NCI-H774 (cell line): ENCODE measurements at places on chromosomes 11 and 22.

GRCh38 chr11:60251485-60252212 lies 8.7 kb upstream of the MS4A4E start:
- DNase-seq, result no peak

- DNase-seq, result no peak
Observed at GRCh38 chr22:48722661-48723060, 1105.0 kb downstream of the BRD1 start.

DNA sequence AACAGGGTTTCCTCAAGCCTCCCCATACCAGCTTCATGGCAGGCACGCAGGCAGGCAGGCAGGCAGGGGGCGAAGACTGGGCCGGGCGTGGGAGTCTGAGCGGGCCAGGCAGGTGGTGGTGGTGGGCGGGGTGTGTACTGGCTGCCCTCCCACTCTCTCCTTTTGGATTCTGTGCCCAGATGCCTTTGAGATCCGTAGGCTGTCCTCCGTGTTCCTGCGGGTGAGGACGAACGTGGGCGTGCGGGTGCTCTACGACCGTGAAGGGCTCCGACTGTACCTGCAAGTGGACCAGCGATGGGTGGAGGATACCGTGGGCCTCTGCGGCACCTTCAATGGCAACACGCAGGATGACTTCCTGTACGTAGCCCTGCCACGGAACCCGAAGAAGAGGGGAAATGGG lies 23.0 kb downstream of the OTOG start:
- no peak for DNase-seq

GRCh38 chr11:44282620-44283019 lies 27.3 kb downstream of the ALX4 start:
- peak; percentile 6 for DNase-seq

GRCh38 chr11:79189601-79190000 lies 251.2 kb downstream of the TENM4 start:
- peak; percentile 67 for DNase-seq

- no peak for DNase-seq
Observed at GRCh38 chr11:36452961-36453360, 57.1 kb downstream of the TRAF6 start.

GRCh38 chr22:37983860-37984791 lies at the start of gene SOX10:
Gene SOX10 (minus strand): TSS chr22:37984555. CDS start chr22:37983784, 771 bp downstream.
- no peak for DNase-seq

GRCh38 chr11:47896199-47896598 lies 48.0 kb upstream of the NUP160 start:
- no peak for DNase-seq

- no peak for DNase-seq
Observed at GRCh38 chr11:1837171-1838076, 1.4 kb upstream of the TNNI2 start.

DNA sequence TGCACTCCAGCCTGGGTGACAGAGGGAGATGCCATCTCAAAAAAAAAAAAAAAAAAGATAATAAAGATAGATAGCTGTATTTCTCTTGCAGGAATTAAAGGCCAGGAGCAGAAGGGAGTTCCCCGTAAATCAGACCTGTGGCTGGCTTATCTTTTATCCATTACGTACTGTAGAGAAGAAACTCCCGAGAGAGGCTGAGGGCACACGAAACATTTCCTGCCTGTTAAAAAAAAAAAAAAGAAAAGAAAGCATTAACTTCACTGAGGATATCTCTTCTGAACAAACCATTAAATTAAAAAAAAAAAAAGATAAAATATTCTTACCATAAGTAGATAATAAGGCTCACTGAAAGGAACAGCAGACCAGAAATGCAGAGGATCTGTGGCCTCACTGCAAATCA lies 22.5 kb downstream of the P4HA3 start:
- DNase-seq, result no peak

- no peak for DNase-seq
Observed at GRCh38 chr22:39183991-39184585, 31.6 kb upstream of the CBX7 start.

GRCh38 chr11:68652683-68653156 lies 31.6 kb upstream of the GAL start:
- DNase-seq, result no peak

- no peak for DNase-seq
Observed at GRCh38 chr11:57568330-57568766, 876 bp upstream of the UBE2L6 start.

- no peak for DNase-seq
Observed at GRCh38 chr11:73383249-73384124, 7.3 kb downstream of the RELT start.

DNA sequence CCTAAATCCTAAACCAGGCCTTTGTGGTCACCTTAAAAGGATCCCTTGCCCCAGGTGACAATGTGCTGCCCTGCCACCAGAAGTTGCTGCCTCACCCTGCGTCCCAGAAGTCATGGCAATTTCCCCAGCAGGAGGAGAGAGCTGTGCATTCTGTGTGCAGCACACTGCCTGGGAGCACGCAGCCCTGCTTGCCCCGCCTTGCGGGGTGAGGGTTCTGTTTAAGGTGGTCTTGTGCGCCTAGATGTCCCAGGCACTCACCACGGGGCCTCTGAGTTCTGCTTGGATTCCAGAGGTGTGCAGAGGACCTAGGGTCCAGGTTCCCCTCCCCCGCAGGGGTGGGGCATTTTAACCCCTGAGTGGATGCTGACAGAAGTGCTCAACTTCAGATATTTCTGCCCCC lies 95.0 kb downstream of the GRAMD1B start:
- DNase-seq, result no peak

DNA sequence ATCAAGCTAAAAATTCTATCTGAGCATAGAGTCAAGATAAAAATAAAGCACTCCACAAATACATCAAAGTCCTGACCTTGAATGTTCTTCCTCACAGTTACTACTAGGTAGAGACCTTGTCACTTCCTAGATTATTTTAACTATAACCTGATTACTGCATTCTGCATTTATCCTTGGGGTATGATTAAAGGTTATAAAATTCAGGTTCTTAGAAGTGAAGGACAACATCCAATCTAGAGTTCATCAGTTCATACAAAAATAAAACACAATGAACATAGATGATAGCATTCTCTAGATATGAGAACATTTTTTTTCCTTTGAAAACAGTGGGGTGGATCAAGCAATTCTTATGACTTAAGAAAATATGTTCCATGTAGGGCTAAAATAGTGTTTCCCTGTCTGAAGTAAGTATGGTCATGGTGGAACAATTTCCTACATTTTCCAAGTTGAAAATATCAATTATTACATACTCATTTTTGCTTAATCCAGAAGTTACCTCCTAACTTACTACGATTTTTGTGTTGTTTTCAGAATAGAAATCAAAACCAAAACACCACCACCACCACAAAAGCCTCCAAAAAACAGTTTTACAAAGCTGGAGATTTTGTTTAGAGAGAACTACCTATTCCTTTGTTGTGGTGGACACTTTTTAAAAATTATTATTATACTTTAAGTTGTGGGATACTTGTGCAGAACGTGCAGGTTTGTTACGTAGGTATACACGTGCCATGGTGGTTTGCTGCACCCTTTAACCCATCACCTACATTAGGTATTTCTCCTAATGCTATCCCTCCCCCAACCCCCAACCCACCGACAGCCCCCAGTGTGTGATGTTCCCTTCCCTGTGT lies 112.0 kb upstream of the DDI1 start:
- DNase-seq, result no peak

GRCh38 chr11:70616938-70617654 lies 218.8 kb downstream of the CTTN start:
- DNase-seq, result no peak

- DNase-seq, result no peak
Observed at GRCh38 chr11:6747097-6747668, 24.6 kb downstream of the OR2AG2 start.

DNA sequence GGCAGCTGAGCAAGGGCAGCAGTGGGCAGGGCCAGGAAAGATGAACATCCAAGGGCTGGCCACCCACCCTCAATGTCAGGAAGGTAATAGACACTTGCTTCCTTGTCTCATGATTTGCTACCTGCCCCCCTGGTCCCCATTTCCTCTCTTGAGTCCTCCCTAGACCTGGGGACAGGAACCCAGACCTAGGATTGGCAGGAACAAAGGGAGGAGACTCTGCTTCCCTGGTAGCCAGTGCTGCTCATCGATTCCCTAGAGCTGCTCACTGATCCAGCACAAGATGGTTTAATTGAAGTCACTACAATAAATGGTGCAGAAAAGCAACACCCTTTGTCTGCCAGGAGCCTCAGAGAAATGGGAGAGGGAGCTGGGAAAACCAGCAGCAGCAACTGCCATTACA lies 67.8 kb upstream of the CHST1 start:
- DNase-seq, result no peak

DNA sequence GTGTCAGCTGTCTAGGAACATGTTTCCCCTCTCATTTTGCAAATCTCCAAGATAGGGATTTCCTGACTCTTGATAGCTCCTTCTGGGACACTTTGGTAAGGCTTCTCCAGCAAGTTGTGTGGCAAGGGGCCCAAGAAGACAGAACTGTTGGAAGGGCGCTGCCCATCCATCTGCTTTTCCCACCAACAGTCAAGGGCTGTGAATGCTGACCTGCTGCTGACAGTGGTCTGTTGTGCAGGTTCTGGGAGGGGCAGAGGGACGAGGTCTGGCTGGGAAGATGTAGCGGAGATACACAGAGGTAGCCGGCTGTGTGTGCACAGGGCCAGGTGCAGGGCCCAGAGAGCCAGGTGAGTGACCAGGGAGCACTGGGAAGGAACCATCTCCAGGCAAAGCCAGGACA lies 12.2 kb downstream of the BCR start:
- no peak for DNase-seq

DNA sequence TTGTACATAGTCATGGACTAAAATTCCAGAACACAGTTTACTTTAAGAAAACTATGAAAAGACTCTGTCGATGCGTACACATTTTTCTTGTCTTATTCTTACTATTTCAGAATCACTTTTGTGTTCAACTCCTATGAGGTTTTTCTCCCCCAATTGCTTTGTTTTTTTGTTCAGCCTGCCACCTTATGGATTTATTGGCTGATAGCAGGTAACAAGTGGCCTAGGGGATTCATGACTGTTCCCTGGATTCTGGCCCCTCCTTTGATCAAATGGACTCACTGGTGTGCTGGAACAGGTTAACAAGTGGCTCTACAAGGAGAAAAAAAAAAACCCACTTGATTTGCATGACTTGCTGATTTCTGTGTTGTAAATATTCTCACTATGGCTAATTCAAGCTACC lies 10.6 kb downstream of the MMP20 start:
- DNase-seq, result no peak

DNA sequence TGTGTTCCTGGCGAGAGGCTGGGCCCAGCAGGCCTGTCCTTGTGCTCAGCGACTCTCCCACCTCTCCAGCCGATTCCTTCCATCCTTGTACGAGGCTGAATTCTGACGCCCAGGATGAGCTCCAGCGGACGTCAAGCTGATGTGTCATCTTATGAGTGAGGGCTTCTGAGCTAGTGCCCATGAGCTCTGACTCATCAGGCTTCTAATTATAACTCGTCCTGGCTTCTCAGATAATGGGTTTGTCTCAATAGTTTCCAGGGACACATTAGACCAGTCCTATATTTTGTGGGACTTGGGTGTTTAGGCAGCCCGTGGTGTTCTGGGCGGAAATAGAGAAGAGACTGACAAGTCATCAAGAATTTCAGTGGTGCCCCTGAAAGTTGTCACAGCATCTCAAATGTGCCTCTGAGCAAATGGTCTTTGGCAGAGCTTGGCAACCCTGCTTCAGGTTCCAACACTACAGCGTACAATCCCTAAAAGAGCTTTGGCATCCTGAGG lies 108.2 kb upstream of the CD44 start:
- no peak for DNase-seq

GRCh38 chr11:46294365-46295309 lies 17.2 kb downstream of the CREB3L1 start:
- no peak for DNase-seq

DNA sequence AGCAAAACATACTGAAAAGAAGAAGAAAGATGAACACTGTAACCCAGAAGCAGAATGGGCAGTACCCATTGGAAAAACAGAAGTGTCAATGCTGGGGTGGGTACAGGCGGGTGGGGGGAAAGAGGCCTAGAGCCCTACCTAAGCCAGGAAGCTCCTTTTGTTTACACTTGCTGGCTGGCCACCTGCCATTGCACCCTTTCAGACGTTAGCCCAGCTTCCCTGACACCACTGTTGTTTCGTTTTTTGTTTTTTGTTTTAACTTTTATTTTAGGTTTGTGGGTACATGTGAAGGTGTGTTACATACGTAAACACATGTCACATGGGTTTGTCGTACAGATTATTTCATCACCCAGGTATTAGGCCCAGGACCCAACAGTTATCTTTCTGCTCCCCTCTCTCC lies 55.4 kb downstream of the PLEKHA7 start:
- DNase-seq, result peak; percentile 17

DNA sequence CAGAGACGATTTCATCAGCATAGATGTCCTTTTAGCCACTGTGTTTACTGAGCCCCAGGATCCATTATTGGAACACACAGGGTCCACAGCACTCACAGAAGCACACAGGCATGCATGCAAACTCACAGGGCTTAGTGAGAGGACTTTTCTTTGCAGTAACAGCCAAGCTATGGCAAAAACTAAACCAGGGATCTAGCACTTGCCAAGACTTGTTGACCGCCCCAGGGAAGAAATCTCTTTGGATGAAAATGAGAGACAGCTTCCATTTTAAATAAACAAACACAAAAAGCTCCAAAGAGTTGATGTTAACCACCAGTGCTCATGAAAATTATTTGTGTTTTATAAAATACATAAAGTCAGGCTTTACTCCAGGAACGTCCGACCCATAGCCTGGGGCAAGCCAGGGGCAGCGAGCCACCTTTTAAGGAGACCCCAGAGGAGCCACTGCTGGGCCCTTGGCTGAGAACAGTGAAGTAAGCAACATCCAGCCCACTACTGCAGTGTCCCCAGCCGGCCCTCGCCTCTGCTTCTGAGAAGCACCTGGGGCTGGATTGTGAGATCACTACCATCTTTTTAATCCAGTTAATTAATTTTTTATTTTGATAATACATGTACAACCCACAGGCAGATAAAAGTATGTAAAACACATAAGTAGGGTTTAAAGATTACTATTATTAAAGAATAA lies 22.0 kb upstream of the TFIP11 start:
- DNase-seq, result no peak

DNA sequence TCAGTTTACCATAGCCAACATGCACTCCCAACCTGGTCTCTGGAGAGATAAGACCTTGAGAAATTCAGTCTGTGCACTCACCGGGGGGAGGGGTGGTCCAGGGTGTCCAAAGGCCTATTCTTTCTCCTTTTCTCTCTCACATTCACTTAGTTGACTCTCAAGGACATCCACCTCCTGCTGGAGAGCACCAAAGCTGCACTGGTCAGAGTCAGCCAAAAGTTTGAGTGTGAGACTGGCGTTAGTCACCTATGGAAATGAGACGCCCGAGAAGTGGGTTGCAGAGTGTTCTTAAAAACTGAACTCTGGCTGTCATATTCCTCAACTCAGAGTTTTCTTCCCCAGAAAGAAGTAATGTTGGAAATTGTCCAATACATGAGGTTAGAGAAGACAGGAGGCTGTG lies 5.0 kb upstream of the UBQLNL start:
- DNase-seq, result no peak
